D341Med (cell line): ENCODE measurements at places on chromosomes 1 and 21.

- no peak for DNase-seq
These were observed 49.6 kb downstream of the INTS7 start for GRCh38 chr1:211985556-211986264.

DNA sequence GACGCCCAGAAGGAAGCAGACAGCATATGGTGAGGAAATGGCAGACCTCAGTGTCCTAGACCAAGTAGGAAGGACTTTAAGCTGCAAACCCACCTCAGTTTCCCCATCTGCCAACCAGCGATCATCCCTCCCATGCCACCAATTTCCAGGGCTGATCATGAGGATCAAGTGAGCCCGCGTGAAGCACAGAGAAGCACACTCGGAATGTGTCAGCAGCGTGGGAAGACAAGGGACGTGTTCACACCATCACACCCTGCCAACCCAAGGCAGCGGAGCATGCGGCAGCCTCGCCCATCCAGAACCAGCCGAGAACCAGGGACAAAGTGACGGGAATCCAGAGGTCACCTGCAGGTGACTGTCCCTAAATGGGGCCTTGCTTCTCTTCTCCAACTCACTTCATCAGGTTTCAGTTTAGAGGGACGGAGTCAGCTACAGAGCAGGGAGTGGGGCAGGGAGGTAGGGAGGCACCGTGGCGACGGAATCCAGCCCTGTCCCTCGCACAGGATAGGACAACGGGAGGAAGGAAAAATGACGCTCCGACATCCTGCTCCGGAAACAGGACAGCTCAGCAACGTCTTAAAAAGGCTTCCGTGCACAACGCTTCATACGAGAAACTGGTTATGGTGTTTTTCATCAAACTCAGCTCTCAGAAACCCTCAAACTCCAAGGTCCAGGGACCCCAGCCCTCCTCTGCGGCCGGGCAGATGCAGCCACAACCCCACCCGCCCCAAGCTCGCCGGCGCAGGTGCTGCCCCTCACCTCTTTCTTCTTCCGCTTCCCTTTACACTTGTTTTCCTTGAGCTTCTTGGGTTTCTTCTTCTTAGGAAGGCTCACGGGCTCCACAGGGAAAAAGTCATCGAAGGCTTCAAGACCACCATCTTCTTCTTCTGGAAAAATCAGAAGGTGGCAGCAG lies 12.5 kb downstream of the CHD5 start:
- DNase-seq, result no peak

GRCh38 chr21:45954261-45954660 lies 27.3 kb upstream of the COL6A1 start:
- peak; percentile 75 for DNase-seq

DNA sequence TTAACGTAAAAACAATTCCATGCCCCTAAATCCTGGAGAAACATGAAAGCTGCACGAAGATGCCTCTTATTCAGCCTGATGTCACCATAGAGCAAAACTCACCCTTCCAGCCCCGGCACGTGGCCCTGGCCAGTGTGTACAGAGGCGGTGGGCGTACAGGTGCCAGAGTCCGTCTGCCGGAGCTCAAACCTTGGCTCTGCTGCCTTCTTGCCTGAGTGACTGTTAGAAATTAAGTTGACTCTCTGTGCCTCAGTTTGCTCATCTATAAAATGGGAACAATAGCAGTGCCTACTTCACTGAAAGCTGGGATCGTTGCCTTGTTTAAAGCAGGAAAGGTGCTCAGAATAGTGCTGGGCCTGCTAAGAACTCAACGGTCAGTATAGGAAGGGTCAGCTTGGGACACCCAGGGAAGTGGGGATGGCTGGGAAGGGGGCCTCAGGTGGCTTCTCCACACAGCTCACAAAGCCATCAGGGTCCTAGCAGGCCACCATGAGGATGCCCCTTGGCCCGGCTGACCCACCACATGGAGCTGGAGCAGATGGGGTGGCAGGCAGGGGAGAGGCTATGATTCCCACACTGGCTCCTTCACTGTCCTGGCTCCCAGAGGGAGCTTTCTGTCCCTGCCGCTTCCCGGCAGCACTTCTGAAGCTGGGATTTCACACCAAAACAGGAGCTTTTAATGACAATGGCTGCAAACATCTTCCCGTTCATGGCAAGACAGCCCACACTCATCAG lies 237.2 kb downstream of the NPHP4 start:
- no peak for DNase-seq

- no peak for DNase-seq
These were observed 60.2 kb upstream of the SLC35F3 start for GRCh38 chr1:233844275-233844674.

DNA sequence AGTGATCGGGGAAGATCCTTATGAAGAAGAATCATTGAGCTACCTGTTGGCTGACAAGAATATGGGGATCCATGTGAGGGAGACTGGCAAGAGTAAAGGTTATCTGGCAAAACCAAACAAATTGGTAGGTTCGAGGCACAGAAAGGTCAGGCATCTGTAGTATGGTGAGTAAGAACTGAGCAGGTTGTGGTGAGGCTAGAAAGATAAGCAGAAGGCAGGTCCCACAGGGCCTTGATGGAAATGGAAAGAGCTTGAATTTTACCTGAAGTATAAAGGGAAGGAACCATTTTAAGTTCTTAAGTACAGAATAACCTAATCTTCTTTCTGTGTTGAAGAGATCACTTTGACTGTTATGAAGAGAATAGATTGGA lies 11.1 kb downstream of the PTPRC start:
- no peak for DNase-seq

DNA sequence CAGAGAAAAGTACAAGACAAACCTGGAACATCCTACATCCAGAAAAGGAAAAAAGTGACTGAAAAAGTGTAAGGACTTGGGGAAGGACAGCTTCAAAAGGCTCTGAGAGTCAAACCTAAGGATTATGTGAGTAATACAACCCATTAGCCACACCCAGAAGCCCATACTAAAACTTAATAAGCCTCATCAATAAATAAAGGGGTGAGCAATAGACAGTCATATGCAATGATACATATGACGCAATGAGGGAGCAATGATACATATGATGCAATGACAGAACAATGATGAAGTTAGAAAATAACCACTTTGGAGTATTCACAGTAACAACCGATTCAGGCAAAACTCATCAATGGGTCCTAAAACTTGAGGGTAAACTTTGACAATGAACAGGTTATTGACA lies 50.1 kb downstream of the BRWD1 start:
- no peak for DNase-seq

DNA sequence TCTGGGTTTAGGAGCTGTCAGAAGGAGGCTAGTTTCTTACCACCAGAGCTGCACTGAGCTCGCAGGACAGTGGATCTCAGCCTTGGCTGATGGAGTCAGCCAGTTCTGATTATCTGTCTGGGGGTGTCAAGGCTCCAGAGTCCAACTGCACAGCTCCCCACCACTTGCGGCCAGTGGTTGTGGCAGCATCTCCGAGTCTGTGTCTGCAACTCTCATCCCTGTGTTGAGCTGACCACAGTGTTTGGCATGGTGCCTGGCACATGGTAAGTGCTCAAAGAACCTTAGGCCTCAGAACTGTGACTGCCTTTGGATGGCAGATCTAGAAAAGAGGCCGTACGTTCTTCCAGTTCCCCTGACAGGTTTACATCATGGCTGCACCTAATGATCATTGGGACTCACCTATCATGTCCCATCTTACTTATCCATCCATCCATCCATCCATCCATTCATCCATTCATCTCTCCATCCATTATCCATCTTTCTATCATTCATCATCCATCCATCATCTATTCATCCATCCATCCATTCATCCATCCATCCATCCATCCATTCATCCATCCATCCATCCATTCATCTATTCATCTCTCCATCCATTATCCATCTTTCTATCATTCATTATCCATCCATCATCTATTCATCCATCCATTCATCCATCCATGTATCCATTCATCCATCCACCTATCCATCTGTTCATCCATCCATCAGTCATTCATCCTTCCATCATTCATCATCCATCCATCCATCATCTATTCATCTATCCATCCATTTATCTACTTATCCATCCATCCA lies 114.5 kb downstream of the CRYAA start:
- no peak for DNase-seq

GRCh38 chr21:43574741-43575472 lies 84.4 kb downstream of the HSF2BP start:
- DNase-seq, result no peak

DNA sequence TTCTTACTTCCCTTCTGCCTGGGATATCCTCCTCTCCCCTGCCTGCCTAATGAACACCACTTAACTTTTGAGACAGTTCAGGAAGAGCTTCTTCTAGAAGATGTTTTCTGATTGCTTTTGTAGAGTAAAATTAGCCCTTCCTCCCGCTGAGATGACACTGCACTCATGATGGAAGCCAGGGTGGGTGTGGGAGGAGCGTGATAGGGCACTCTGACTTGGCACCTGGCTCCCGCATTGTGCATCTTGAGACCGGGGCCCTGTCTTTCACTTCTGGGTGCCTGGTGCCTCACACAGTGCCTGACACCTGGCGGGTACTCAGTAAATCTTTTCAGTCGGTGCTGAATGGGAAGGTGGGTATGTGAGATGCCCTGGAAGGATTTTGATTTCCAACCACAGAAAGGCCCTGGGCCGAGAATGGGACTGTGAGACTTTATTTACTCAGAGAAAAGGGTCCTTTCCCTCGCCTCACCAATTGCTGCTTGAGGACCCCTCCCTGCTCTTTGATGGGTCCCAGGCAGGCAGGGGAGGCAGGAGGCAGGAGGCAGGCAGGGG lies 6.8 kb downstream of the THEM5 start:
- peak; percentile 18 for DNase-seq

- no peak for DNase-seq
These were observed 45.1 kb downstream of the ZYG11B start for GRCh38 chr1:52771384-52771783.

DNA sequence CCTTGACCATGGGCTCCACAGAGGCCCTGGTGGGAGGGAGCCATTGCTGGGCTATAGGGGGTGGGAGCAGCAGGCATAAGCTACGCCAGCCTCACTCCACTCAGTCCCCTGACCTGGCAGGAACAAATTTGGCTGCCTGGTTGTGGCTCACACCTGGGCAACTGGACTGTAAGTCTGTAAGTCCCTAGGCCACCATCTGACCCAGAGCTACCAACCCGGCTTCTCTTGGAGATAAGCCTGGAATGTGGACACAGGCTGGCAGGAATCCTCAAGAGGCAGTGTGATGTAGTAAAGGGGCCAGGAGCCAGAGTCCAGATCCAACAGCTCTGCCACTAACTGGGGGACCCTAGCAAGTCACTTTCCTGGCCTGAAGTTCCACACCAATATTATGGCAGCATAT lies 11.4 kb downstream of the NCF2 start:
- no peak for DNase-seq

DNA sequence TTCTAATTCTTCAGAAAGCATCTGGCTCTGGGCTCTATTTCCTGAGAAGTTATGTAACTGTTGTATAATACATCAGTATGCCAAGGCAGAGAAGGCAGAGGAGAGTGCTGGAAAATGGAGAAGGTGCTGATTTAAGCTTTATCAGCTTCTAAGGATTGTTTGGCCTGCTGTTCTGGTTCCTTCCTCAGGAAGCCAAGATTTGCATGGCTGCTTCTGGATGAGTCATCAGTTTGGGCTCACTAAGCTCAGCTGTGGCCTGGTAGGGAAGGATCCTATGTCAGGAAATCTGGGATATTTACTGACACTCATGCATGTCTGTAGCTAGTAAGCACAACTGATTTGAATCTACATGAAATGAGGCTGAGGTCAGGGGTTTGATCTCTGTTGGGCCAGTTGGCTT lies 73.2 kb upstream of the ADGRL4 start:
- DNase-seq, result peak; percentile 11
